T-helper 22 cell (primary cell): ENCODE measurements at places on chromosomes 12 and 14.

DNA sequence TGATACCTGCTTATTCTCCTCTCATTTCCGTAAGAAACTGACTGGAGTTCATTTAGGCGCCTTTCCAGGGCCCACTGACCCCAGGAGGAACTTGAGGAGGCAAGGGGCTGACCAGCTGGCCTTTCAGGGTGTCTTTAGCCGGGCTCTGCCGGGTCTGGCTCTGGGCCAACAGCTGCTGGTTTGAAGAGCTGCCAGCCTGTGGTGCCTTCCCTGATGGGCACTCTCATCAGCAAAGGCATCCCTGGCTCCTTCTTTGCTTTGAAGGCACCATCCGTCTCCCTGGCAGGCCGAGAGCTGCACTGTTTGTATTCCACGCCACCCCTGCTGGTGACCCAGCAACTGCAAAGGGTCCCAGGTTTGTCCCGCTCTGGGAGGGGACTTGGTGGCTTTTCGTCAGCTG lies 42.0 kb downstream of the IQSEC3 start:
- DNase-seq: no peak

DNA sequence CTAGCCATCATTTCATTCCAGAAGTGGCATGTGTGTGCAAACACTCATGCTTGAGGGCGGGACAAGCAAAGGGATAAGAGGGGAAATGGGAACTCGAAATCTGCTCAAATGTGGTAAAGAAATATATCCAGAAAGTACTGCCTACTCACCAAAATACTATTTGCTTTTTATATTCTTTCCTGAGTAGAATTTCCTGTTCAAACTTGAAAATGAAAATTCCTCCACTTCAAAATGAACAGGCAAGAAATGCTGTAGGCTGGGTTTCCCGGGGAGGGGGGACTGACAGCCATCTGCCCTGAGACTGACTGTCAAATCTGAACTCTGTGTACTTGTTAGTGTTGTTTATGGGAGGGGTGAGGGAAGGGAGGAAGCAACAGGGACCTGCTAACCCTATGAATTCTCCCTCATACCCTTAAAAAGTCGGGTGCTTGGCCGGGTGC lies 34.6 kb downstream of the NTF3 start:
- no peak for DNase-seq

- DNase-seq: peak; percentile 1
Measured at GRCh38 chr12:116066381-116067230, 210.9 kb downstream of the MED13L start.

DNA sequence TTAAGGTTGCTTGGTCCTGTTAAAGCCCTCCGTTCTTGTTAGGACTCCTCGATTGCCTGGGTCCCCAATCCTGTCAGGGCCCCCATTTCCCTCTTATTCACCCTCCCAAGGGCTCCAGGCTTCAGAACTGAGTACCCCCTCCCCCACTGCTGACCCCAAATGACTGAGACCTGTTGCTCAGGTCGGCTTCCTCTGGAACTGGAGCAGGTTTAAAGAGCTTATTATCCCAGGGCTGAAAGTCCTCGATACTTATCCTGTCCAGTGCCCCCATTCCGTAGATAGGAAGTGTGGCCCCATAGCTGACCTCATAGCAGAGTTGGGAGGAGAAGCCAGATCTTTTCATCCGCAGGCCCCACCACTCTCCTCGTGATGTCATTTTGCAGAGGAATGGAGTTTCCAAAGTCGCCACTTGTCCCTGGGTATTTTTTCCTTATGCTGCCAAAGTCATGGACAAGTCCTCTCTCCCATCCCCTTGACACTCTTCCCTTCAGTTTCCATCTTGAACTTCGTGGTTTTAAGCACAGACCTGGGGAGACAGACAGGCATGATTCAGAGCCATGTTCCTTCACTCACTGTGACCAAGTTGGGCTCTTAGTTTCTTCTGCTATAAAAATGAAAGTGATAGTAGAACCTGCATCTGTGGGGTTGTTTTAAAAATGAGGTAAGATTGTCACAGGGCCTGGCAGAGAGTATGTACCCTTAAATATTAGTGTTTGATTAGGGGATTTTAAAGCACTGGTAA lies 1.2 kb downstream of the USP30 start:
- DNase-seq: no peak

DNA sequence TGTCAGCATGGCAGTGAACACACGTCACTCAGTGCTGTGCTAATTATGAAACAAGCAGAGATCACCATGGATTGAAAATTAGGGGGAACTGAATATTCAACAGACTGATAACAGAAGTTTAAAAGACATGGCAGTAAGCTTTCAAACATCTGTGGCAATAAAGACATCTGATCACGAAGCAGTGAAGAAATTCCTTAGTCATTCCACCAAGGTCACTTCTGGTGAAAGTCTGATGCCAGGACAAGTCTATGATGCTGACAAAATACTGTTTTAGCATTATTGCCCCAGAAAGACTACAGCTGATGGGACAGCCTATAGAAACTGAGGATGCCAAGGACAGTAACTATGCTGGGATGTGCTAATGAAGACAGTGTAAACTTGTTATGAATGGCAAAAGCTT lies 126.9 kb upstream of the RBM19 start:
- no peak for DNase-seq

DNA sequence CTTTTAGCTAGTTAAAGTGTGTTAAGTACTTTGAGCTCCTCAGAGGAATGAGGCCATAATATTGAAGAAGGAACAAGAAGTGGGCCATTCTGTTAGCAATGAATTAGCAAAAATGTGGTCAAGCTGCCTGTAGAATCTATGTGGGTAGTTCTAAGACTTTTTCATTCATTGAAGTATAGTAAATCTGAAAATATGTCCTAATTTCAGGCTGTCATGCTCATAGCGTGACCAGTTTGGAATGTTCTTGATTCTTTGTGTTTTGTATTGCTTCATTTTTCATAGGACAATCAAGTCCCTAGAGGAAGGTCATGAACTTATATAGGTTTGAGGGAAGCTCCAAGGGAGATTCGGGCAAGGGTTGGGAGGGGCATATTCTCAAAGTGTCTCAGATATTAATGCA lies 11.4 kb downstream of the ATP23 start:
- DNase-seq: no peak

- DNase-seq: no peak
Measured at GRCh38 chr12:77314378-77315052, 249.1 kb upstream of the E2F7 start.

- no peak for DNase-seq
Measured at GRCh38 chr14:22471545-22472121, 117.4 kb downstream of the DAD1 start.

GRCh38 chr12:42741771-42742510 lies 152.4 kb upstream of the PRICKLE1 start:
- DNase-seq: no peak

DNA sequence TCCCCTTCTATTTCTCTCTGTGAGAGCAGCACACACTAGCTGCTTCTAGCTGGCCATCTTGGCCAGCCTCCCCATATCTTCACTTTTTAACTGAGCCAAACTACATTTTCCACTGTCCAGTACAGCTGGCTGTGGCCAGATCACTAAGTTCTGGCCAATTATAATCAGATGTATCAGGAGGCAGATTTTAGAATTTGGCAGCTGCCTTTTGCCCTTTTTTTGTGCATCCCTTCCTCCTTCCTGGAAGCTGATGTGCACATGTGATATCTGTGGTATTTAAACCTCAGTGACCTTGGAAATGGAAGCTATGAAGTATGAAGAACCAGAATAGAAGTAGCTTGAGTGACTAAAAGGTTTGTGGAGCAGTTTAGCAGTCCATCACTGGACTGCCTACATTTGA lies 49.8 kb upstream of the ANO6 start:
- no peak for DNase-seq

DNA sequence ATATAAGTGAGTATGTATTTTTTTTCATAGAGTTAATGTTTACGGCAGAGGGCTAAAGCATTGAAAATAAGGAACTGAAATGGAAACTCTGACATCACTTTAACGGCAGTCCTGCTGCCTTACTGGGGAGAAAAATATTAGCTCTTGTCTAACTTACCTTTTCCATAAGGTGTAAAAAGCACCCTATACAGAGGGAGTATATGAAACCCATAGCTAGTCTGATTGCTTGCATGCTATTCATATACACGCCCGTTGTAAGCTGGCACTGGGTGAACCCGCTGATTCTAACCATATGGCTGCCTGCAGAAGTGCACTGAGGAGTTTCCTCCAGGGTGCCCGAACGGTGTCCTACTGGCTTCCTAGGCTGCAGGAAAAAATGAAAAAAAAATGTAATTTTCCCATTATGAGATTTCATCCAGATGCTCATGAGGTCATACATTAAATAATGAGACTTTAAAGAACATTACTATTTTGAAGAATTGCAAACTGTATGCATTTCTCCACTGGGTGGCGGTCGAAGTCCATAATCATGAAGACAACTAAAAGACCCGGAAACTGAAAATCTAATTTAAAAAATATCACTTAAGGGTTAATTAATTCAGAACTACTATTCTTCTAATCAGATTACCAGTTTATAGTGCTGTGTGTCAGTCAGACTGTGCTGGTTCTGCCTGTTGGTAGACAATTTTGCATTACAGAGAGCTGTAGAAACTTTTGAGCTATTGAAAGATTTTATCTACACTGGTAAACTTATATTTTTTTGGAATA lies 144.7 kb downstream of the ALX1 start:
- no peak for DNase-seq

DNA sequence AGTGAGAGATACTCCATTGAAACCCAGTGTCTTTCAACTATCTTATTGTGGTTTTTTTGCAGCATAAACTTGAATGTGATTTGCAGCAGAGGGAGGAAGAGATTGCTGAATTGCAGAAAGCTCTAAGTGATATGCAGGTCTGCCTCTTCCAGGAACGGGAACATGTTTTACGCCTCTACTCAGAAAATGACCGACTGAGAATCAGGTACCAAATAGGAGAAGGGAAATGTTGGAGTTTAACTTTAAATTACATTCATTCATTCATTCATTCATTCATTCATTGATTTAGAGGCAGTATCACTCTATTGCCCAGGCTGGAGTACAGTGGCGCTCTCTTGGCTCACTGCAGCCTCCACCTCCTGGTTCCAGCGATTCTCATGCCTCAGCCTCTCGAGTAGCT lies 17.0 kb downstream of the CCDC77 start:
- no peak for DNase-seq

- no peak for DNase-seq
Measured at GRCh38 chr14:74980398-74980730, 22.4 kb upstream of the EIF2B2 start.

- no peak for DNase-seq
Measured at GRCh38 chr14:106883218-106883692, 1356.9 kb downstream of the TMEM121 start.

- no peak for DNase-seq
Measured at GRCh38 chr12:57158665-57159064, 11.2 kb upstream of the LRP1-AS start.

DNA sequence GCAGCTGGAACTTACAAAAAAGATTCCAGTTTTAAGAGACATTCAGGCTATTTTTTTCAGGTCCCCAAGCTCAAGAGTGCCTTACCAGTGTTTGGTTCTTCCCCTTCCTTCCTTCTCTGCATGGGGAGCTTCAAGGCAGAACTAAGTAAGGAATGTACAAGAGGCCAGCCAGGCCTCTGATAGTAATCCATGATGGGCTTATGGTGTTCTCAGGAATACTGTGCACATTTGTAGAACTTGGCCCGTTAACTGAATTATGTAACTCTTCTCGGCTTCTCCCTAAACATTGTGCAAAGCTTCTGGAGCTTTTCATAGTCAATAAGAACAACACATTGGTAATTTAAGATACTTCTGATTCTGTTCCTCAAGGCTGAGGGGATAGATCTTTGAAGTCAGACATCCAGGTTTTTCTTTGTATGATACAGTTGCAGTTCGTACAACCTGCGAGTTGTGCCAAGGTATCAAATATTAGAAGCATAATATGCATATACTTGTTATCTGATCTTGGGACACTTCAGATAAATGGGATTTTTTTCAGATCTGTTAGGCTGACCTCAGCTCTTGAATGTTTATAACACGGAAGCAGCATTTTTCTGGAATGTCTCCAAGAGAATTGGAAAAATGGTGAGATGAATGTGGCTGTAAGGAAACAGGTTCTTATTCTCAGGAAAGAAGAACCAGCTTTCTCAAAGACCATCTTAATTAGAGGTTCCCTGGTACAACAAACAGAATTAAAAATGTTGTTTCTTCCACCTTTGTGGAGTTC lies 148.6 kb downstream of the ANO4 start:
- no peak for DNase-seq

DNA sequence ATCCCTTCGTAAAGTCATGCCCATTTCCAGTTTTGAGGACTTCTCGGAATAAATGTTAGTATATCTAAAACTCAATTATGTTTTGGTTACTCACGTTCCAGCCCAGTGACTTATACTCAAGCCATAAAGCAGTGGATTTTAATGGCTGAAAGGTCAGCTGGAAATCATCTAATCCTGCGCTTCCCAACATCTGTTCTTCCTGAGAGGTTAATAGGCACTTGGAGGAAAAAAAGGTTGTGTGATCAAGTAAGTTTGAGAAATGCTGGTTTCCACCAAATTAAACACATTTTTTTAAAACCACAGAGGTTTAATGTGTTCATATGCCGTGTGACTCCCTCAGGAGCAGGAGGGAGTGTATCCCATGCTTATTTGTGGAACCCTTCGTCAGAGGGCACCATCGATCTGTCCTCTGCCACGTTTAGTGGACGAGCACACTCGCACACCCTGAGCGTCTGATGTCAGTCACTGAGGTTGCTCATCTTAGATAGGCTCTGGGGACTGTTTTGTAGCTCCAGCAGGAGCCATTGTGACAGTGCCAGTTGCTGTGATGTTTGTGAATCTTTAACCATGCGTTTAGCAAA lies 41.4 kb downstream of the FBXL14 start:
- DNase-seq: no peak

GRCh38 chr14:68908803-68909202 lies 70.3 kb downstream of the ACTN1 start:
- no peak for DNase-seq

GRCh38 chr14:32009976-32010581 lies 67.0 kb upstream of the ARHGAP5 start:
- DNase-seq: no peak

- no peak for DNase-seq
Measured at GRCh38 chr12:77248036-77248435, 182.7 kb upstream of the E2F7 start.

DNA sequence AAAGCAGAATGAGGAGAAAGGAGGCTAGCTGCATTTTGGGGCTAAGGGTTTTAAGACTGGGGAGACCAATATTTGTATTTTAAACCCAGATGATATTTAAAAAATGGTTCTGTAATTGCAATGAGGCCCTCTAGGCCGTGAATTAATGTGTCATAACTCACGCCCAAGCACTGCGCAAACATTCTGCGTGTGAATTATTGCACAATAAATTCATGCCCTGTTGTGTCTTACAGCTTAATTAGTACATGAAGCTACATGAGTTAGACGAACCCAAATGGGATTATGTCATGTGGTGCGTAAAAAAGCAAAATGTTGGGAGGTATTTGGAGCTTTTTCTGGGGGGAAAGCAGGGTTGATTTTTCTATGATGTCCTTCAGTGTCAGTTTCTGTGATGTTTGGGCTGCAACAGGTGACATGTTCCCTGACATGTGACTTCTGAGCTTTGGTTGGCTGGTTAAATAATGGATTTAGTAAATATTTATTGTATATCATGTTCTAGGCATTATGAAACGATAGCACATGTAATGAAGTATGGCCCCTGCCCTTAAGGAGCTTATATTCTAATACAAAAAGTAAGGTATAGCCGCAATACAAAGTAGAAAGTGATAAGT lies 30.4 kb upstream of the CISTR start:
- no peak for DNase-seq

- DNase-seq: no peak
Measured at GRCh38 chr14:97217111-97217885, 420.1 kb downstream of the VRK1 start.
